PC-3 (cell line): ENCODE measurements at places on chromosomes 3 and 15. TPM values are rescaled to one million over a fixed set of nuclear protein-coding genes. Genes with fewer than 3 reads are reported as not detected.

DNASE1L3 gene
- 0.36 and 0.63 TPM in 2 replicates for total RNA-seq

CHRM5 gene
- total RNA-seq, result 0.04 TPM in 1 of 2 replicates, not detected in the other

TNFSF10 gene
- 0.58 and 1.2 TPM in 2 replicates for total RNA-seq

LRTM1 gene
- total RNA-seq, result not detected in 2 replicates

AMT gene
- 1.6 and 1.8 TPM in 2 replicates for total RNA-seq

TUSC7 gene
- total RNA-seq, result not detected in 2 replicates

GOLGA6L7 gene
- not detected in 2 replicates for total RNA-seq

WDR93 gene
- 0.22 TPM in 1 of 2 replicates, not detected in the other for total RNA-seq

TM6SF1 gene
- total RNA-seq, result not detected in 2 replicates

SIDT1 gene
- 14.1 and 18.4 TPM in 2 replicates for total RNA-seq

TERC gene
- total RNA-seq, result 544 and 737 TPM in 2 replicates
